ENCODE measurements at places on chromosomes 16 and 17.

DNA sequence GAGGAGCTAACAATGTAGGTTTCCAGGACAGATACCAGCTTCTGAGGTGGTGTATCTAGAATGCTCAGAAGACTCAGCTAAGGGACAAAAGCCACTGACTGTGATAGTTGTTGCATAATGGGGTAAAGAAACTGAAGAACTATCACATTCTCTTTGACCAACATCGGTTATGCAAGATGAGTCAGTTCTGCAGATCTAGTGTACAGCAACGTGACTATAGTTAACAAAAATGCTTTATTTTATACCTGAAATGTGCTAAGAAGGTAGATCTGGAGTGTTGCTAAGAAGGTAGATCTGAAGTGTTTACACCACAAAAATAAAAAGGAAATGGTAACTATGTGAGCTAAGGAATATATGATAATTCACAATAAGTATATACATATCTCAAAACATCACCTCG, 2.5 kb downstream of the KRTAP9-6 start:
- DNase-seq, result no peak

GRCh38 chr17:18071751-18072150, 16.0 kb upstream of the DRG2 start:
- DNase-seq, result no peak

DNA sequence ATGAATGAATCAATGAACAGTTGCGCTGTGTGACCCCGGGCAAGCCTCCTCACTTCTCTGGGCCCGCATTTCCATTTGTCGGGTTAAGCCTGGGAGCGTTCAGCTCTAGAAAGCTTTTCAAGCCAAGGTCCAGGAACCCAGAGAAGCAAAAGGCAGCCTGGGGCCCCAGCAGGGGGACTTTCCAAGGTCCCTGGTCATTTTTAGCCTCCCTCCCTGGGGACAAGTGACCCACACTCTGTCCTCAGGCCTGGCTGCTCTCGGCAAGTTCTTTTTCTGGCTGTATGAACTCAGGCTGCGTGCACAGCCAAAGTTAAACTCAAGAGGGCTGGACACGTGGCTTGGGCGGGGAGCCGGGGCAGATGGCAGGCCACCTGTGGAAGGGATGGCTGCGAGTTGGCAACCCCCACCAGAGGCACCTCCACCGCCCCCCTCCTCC, 41.4 kb upstream of the CIBAR2 start:
- DNase-seq, result no peak

GRCh38 chr16:47866423-47866822, 289.4 kb downstream of the ABCC12 start:
- DNase-seq, result no peak

DNA sequence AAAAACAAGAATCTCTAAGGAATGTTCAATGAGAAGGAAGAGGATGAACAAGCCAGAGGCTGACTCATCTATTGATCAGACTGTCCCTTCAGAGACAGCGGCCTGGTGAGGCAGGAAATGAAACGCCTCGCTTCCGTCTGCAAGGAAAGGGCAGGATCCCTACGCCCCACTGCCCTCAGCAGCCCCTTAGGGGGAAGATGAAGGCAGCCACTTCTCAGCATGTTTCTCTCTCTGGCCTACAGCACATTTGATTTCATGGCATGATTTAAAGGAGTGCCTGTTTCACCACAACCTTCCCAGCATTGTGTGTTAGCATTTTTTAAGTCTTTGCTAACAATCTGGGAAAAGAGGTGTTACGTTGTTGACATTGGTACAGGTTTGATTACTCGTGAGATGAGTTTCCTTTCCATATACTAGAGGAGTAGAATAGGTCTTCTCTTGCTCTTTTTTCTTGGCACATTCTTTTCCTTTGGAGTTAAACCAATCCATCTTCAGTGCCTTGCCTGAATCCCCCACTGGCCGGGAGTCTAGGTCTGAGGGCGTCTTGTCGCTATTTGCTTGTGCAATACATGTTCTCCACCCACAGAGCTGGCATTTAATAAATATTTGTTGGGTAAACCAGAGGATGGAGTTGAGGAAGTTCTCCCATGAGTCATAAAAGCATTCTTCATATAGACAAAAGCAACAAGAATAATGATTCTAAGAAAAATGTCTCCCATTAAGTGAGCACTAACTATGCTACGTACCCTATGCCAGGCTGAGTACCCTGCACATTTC, 47.4 kb downstream of the RBFOX3 start:
- no peak for DNase-seq

DNA sequence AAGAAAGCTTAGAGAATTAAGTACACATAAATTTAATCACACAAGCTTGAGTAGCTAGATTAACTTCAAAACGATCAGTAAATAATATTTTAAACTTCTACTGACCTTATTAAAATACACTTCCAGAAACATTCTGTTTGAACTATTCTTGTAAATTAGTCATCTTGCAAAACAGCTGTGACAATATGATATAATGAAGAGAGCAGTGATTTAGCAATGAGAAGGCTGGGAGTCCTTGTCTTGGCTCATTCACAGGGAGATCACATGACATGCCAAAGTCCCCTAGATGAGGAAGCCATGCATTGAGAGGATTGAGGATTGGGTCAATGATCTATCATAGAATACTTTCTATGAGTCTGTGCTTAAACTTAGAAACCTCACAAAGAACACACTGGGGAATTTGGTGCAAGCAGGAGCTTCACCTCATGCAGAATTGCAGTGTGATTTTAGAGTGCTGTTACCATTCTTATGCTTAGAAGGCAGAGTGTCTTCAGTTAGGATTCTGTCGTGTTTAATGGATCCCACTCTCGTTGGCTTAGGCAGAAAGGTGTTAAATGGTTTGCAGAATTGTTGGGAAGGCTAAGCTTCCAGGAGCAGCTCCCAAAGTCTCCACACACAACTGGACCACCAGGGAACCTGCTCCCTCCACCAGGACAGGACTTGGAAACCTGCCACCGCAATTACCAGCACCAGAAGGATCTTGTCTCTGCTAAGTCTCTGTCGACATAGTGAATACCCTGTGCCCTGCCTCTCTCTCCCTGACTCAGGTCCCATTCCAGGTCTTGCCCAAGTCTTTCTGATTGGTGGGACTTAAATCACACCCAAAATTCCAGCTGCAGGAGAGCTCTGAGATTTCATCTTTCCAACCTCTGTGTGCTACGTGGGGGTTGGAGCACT, 87.1 kb downstream of the USP22 start:
- DNase-seq, result no peak

GRCh38 chr16:56608876-56609462, 585 bp downstream of the MT2A start:
- no peak for DNase-seq

GRCh38 chr17:27569884-27570577, 61.0 kb upstream of the LGALS9 start:
- DNase-seq, result no peak

DNA sequence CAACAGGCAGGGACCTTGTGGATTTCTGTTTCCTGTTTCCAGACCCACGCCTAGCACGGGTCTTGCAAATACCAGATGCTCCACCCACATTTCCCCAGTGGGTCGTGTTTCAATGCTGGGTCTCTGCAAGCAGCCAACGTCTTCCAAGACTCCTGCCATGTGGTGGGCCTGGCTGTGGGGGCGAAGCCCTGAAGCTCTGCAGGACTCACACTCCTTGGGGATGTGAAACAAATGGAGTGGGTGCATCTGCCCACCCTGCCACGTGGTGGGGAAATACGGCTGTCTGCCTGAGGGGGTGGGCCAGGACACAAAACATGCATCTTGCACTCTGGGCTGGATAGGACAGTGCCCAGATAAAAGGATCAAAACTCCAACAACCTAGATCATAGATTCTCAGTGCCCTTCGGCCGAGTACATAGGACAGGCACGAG, 32.6 kb downstream of the FA2H start:
- no peak for DNase-seq

DNA sequence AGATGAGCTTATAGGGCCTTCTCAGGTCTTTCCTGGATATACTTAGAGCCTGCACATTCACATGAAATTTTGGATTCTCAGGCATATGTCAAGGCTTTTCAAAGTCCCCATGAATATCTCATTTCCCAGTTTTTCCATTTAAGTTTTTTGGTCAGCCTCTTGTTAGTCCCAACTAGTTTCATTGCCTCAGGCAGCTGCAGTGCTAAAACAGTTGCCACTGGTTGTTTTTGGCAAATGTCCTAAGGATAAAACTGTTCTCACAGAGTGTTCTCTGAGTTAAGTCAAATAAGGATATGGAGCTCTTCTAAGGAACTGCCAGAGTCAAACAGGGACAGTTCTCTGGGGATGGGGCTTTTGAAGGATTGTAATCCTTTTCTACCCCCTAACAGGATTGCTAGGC, 39.9 kb upstream of the ABCC11 start:
- DNase-seq, result no peak

DNA sequence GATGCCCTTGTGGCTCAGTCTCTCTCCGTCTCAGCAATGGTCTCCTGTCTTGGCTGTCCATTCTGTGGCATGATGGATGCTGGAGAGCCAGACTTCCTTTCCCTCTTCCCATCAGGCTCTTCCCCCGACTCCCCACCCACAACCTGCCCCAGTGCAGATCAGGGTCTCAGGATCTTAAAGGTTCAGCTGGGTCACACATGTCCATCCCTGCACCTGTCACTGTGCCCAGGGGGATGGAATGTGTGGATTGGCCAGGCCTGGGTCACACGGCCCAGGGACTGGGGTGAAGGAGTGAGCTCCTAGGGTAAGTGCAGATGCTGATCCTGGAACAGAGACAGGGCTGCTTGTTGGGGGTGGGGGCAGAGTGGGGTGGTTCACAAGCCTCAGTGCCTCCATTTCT, 23.0 kb downstream of the ADGRG5 start:
- DNase-seq, result no peak

DNA sequence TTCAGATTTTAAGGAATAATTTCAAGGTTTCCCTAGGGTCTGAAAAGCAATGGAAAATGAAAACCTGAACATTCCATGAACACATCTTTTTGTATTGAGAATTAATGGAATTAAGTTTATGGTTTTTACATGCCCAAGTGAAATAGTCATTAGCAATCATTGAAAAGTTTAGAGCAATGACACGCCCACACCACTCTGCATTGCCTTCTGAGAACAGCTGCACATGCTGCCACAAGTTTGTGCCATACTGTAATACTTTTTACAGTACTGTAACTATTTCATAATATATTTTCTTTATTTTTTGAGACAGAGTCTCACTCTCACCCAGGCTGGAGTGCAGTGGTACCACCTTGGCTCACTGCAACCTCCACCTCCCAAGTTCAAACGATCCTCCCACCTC, 345.2 kb upstream of the PMFBP1 start:
- no peak for DNase-seq

- no peak for DNase-seq
These were observed 155.2 kb upstream of the PIRT start for GRCh38 chr17:10993126-10993525.

- DNase-seq, result no peak
These were observed 43.8 kb downstream of the SOCS1 start for GRCh38 chr16:11211977-11212797.

GRCh38 chr16:30095166-30096078, 591 bp downstream of the YPEL3 start:
- DNase-seq, result no peak

GRCh38 chr17:38815576-38816193, 9.4 kb downstream of the CWC25 start:
- DNase-seq, result no peak

DNA sequence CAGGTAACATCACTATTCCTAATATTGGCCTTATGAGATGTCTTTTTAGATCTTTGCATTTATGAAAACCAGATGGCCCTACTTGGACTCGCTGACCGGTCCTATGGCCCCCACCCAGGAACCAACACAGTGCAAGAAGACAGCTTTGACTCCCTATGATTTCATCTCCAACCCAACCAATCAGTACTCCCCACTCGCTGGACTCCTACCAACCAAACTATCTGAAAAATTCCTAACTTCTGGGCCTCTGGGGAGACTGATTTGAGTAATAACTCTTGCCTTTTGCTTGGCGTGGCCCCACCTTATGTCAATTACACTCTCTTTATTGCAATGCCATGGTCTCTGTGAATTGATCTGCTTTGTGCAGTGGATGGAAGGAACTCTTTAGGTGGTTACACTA, 828.9 kb downstream of the CDH11 start:
- no peak for DNase-seq

DNA sequence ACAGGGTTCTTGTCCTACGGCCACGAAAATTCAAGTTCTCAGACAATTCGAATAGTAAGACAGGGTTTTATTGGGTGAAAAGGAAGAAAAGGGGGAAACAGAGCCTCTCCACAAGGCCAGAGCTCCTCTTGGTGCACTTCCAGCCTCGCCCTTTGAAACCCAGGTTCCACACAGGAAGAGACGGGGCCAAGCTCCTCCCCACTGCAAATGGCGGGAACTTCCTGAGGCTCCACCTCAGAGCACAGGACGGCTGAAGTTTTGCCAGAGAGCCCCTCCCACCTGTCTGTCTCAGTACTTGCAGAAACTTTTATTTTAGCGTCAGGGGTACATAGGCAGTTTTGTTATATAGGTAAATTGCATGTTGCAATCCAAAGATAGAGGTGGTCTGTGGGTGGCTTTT, 165.7 kb upstream of the CDH8 start:
- DNase-seq, result no peak

GRCh38 chr17:39921323-39921722, 2.9 kb upstream of the GSDMB start:
- DNase-seq, result no peak

DNA sequence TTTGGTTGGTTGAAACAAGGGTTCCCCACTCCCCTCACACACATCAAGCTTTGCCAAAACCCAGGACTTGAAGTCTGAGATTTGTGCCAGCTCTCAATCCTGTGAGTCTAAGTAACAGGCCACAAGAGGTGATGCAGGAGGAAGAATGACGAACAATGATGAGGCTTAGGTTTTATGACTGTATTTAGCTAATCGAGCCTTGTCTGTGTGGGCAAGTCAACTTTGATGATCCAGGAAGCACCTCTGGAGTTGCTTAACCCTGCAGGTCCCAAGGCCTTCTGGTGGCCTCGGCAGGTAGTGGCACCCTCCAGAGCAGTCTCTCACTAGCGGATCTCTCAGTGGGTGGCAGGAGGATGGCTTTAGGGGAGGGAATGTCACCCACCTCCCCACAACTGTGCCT, 28.7 kb downstream of the CDK5RAP3 start:
- no peak for DNase-seq

DNA sequence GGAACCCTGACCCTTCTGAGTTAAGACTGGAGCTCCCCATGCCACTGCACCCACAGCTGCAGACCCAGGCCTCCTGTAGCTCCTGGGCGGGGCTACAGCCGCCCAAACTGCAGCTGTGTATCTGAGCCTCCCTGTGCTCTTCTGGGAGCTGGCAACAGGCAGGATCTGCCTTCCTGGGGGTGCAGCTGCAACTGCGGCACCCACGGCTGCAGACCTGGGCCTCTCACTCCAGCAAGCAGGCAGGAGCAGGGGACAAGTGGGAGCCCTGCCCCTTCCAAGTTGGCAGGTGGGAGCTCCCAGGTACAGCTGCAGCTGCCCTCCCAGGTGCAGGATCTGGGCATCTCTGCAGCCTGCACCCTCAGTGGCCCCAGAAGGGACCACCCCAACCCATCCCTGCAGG, 41.5 kb downstream of the SPACA3 start:
- no peak for DNase-seq

DNA sequence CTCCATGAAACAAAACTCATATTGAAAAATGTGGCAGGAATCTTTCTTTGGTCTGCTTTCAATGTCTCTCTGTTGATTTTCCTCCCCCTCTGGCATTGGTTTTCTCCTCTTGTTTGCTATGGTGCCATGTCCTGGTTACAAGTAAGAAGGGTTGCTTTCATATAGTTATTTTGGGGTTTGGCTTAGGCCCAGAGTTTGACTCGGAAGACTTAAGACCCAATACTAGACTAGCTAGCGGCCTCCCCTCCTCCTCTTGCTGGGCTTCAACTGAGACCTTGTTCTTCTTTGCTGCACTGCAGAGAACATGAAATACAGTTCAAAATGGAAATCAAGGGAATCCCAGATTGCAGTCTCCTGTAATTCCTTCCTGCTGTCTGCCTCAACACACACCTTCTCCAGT, 30.0 kb upstream of the CLEC18A start:
- DNase-seq, result no peak

GRCh38 chr16:56936950-56937349, 5.0 kb downstream of the HERPUD1 start:
- no peak for DNase-seq

All from NCI-H1092 treated with DMSO at 0.1 percent for 48 hours (cell line).